Frontal cortex (tissue), 4 donors: ENCODE measurements at places on chromosomes 1 and 21.

DNA sequence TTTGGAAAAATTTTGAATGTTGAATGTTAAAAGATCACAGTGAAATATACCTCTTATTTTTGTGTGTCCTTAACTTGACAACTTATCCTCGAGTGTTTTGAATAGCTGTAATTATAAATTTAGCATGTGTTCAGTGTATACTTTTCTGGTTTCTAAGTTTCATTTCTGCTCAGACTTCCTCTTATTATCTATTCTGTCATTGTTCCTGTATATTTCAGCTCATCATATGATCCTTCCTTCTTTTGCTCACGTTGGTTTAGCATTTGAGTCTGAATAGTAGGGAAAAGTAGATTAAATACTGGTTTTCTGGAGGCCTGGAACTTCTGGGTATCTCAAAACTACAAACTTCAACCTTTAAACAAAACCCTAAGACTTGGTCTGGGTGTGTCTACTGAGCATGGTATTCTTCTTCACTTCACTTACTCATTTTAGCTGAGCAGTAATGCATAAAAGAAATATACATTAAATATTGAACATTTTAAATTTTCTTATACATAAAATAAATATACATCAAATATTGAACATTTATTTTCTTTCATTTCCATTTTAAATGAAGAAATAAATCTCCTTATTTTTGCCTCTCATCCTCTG is 3.3 kb upstream of the ATP6V1G3 start:
- DNase-seq = no peak

GRCh38 chr1:245822996-245823395 is 668.2 kb downstream of the KIF26B start:
- DNase-seq = no peak

GRCh38 chr1:152904688-152905440 is 3.5 kb upstream of the IVL start:
- no peak for DNase-seq

DNA sequence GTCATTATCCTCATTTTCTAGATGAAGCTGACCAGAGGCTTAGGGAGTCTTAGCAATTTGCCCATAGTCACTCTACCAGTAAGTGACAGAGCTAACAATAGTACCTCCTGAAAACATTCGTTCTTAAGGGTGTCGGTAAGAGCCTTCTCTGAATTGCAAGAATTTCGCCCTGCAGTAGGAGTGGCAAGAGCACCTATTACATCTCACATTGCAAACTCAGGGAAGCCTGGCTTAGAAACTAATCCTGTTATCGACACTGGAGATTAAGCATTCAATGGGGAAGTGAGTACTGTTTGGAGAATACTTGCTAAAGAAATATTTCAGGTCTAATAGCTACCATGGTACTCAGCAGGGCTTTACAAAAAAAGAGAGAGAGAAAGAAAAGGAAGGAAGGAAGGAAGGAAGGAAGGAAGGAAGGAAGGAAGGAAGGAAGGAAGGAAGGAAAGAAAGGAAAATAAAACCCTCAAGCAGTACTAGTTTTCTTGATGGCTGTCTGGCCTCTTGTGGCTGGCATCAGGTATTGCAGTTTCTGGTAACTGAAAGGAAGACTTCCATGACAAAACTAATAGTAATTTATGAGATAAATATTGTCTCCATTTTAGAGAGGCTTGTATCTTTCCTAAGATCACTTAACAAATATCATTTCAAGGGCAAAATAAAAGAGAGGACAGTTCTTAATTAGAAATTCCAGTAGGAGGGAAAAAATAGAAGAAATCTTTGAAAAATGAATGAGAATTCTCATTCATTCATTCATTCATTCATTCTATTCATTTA is 10.4 kb downstream of the C1orf226 start:
- DNase-seq = no peak

GRCh38 chr1:3955196-3955772 is 55.2 kb upstream of the C1orf174 start:
- DNase-seq = no peak

GRCh38 chr1:99550198-99550597 is 95.7 kb upstream of the PALMD start:
- DNase-seq = no peak

GRCh38 chr1:182889997-182890396 is 50.9 kb downstream of the DHX9 start:
- no peak for DNase-seq

- DNase-seq = no peak
These were observed 191.5 kb downstream of the SDCCAG8 start for GRCh38 chr1:243447347-243447746.

DNA sequence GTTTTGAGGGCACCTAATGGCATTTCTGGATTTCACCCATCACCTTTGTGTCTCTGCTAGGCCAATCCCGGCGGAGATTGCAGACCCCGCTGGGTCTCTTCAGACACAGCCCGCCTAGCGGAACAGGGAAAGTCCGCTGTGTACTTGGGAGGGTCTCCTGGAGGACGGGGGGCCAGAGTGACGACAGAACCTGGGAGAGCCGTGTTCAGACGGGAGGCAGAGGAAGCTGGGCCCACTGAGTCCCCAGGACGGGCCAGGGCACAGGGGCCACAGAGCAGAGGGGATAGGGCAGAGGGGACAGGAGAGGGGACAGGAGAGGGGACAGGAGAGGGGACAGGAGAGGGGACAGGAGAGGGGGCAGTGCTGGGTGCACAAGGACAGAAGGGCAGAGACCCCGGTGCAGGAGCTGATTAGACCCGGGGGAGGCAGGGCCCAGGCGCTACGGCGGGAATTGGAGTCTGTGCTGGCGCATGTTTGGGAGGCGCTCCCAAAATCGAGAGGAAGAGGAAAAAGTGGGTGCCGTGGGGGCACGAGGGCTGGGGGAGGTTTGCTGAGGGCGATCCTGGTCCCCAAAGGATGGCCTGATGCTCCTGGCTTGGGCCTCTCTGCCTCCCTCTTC is 12.7 kb downstream of the TRPM2 start:
- DNase-seq = no peak

DNA sequence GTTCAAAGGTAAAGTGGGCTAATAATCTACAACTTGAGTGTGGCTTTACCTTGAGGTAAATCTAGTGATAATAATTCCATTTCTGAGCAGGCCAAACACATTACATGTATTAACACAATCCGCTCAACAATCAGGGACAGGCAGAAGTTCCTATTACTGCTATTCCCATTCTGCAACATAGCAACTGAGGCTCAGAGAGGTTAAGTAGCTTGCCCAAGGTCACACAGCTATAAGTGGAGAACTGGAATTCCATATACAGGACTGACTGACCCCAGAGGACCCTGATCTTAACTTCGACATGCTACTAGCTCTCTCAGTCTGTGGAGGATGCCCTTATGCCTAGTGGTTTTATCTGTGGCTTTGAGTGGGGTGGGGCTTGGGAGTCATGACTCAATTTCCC is 110.1 kb downstream of the TRABD2B start:
- no peak for DNase-seq

- no peak for DNase-seq
These were observed 496.0 kb downstream of the AGBL4 start for GRCh38 chr1:49527606-49528305.

- no peak for DNase-seq
These were observed 428.4 kb upstream of the B3GALT2 start for GRCh38 chr1:193614817-193615216.

- no peak for DNase-seq
These were observed 1.2 kb downstream of the TAL1 start for GRCh38 chr1:47230692-47231300.

DNA sequence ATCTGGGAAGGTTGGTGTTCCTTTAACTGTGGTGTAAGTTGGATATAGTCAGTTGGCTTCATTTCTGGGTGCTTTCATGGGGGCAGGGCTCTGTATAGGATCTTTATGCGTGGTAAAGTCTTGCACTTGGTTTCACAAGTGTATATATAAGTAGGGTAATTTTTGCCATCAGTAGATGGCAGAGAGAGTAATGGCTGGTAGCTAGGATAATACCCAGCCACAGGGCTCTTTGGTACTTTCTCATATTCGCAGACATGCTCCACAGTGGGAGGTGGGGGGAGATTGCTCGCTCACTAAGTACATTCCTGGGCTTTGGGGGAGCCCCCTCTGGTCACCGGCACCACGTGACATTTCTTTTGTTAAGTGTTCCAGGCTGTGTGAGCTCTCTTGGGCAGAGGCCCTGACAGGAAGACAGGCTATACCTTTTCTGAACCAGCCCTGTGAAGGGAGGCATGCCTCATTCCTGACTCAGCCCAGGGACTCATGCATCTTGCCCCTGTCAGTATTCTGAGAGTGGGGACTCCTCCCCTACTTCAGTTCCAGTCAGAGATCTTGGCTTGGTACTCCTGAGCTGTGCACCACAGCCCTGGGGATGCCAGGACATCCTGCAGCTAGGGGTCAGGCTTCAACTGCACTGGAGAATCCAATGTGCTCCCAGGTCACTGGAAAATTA is 37.6 kb downstream of the FCRL2 start:
- no peak for DNase-seq

DNA sequence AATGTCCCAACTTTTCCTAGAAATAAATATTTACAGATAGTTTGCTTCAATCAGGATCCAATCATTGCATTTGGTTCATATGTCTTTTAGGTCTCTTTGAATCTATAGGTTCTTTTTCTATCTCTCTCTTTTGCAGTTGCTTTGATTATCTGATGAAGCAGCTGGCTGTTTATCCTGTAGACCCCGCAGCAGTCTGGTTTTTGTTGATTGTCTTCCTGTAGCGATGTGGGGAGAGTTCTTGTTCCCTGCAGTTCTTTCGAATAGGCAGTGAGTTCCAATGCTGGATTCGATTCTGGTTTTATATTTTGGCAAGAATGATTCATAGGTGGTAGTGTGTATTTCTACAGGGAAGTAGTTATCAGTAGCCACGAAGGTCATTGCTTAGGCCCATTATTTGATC is 7.4 kb upstream of the MIXL1 start:
- no peak for DNase-seq

DNA sequence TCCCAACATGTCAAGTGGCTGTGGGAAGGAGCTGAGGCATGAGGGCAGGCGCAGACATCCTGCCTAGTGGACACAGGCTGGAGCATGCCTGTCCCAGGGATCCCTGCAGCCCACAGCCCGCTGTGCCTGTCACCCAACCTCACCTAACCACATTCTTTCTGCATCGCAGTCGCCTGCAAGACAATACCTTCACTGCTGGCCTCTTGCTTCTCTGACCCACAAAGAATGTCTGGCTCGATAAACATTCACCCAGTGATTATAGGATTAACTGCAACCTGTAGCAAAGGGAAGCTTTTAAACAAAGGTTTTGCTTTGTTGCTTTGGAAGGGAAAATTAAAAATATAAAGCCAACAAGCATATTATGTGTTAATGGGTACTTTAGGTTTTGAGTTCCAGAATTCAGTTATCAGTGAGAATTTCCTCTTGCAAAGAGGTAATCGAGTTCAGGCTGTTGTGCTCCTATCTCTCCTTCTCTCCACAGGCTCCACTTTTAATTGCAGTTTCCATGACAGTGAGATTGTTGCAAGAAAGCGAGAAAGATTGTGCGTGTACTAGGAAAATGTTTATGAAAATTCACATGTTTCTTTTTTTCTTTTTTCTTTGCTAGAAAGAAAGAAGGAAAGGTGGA is 40.0 kb upstream of the ZNF648 start:
- no peak for DNase-seq

DNA sequence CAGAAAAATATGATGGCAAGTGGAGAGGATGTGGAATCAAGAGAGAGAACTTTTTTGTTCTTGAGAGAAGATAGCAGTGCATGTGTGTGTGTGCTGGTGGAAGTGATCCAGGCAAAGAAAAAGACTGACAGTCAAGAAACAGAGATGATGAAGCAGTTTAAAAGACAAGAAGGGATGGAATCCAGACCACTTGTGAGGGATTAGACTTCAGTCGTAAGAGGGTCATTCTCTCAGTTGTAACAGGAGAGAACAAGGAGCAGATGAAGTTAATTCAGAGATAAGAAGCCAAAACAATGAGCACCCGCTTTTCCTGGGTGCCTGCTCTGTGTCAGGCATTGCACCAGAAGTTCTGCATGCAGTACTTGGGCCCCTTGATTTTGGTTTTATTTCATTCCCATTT is 76.6 kb downstream of the RNF220 start:
- no peak for DNase-seq

DNA sequence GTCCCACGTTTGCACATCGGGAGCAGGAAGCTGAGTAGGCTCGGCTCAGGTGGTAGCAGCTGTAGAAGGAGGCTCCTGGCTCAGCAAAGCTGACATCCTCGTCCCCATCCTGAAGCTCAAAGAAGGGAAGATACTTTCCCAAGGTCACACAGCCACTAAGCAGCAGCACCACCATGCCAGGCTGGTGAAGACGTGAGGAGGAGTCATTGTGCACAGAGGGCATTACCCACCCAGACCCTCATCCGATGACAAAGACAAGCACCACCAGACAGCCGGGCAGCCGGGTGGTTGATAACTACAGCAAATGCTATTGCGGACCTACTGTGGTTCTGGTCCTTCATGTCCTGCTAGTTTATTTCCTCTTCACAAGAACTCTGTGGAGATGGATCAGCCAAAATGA is 186.9 kb downstream of the MATN1 start:
- no peak for DNase-seq

DNA sequence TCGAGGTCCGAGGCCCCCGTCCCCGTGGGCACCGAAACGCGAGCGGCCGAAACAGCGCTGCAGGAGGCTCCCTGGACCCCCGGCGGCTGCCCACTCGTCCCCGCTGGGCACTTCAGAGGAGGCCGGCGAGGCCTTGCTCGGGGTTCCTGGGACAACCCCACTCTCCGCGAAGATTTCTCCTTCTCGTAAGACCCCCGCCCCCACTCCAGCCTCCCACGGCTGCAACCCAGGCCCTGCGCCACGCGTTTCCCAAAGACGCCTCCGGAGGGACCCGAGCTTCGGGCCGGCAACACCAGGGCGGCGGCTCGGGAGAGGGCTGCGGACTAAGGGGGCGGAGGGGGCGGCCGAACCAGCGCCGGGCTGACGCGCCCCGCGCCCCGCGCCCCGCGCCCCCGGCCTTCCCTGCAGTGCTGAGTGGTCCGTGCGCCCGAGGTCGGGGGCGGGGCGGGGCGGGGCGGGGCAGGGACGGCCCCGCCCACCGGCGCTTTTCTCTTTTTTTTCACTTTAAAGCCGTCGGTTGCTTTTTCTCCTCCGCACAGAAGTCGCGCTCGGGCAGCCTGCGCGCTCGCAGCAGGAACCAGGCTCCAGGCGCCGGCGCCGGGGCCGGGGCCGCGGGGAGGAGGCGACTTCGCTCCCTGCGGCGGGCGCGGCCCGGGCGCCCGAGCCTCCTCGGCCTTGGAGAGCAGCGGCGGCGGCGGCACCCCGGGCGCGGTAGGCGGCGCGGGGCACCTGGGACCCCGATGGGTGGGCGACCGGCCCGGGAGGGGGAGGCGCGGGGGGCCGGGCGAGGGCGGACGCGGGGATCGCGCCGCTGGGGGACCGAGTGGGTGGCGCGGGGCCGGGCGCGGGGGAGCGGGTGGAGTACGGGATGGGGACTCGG is at the start of gene SPSB1:
Gene SPSB1, plus strand, starts transcription at position 534 of the 880 bp plus-strand sequence. CDS start 62,998 bp downstream, outside the sequence.
- DNase-seq = peak; percentile 87

DNA sequence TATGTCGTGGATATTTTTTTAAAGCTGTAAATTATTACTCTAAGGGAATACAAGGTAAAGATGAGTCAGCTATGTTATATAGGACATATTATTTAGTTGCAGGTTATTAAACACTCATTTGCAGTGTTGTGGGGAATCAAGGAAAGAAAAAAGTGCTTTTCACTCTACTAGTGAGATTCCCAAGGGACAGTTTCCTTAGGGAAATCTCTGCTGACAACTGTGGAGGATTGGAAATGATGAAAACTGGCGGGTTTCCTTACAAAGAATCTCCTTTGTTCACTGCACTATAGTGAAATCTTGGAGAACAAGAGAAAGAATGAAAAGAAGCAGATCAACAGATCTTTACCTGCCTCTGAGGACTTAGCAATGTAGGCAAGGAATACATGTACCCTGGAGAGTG is 24.5 kb upstream of the TRIM45 start:
- no peak for DNase-seq

GRCh38 chr1:14812189-14812588 is 213.7 kb downstream of the KAZN start:
- no peak for DNase-seq

GRCh38 chr1:1058921-1059493 is 15.1 kb downstream of the RNF223 start:
- DNase-seq = no peak
